Activated CD4-positive, CD25-positive, alpha-beta regulatory T cell treated with anti-CD3 and anti-CD28 coated beads, Interleukin-2, amount 50 U/mL, for 72 hours (primary cell): ENCODE measurements at places on chromosomes 3 and 15.

- DNase-seq: no peak
Measured at GRCh38 chr3:18510947-18511346, 85.8 kb upstream of the SATB1 start.

DNA sequence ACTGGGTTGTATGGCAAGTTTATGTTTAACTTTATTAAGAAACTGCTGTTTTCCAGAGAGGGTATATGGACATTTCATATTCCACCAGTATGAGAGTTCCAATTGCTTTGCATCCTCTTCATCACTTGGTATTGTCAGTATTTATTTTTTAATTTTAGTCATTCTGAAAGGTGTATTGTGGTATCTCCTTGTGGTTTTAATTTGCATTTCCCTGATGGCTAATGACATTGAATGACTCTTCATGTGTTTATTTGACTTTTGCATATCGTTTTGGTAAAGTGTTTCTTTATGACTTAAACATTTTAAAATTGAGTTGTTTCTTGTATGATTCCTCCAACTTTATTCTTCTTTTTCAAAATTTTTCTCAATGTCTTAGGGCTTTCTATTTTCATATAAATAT lies 44.4 kb downstream of the IL1RAP start:
- DNase-seq: no peak

DNA sequence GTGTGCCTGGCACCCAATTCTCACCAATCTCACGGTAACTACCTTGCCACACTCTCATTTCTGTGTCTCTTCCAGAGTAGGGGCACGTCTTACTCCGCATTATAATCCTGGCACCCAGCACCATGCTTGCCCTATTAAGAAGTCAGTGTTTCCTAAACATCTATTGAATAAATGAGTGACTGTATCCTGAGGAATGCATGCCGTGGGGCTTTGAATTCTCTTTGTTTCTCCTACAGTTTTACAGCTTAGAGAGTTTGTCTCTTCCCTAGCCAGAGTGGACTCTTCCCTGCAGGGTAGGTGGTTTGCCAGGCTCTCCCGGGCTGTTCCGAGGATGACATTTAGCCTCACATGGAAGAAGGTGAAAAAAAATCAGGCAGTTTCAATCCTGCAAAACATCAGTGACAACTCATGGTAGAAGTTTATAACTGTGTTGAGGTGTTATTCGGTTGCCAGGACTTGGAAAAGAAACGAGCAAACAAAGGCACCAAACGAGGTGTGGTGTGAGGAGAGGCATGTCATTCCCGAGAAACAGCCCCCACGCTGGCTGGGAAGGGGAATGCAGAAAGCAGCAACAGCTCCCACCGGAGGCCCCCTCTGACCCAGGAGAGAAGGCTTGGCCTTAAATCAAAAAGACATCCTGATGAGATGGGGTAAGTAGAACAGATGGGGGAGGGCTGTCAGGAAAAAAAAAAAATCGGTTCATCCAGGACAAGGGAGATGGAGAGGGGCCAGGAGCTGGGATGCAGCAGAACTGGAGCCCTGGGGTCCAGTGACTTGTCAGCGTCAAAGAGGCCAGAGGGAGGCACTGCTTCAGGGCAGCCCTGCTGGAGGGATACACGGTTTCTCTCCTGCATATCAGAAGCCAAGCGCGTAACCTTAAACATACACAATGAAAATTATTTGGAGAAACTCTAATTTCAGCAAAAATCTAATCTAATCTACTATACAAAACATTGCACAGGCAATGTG lies 168.4 kb upstream of the ARRDC4 start:
- no peak for DNase-seq

- DNase-seq: no peak
Measured at GRCh38 chr15:85704066-85704465, 90.7 kb downstream of the KLHL25 start.

DNA sequence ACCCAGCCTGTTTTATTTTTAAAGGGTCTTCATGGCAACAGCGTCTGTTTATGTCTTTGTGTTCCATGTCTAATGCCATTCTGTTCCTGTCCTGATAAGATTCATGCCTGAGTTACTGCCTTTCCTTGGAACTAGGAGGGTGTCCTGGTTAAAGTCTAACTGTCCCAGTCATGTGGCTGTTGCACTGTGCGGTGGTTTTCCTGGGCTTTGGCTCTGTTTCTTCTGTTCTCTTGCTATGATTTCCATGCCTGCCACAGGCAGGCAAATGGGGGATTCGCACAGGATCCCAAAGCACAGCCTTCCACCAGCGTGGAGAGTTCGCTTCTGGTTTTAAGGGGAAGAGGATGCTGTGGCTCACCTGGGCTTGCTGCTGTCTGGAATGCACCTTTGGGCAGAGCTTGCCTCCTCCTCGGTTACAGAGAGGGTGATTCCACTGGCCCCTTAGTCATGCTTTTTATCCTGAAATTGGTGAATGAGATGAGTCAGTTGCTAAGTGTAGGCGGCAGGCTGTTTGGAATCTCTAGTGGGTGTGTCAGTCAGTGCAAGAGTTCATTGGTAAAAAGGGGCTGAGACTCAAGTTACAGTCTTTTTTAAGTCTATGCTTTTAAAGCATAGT lies 86.8 kb downstream of the CCK start:
- no peak for DNase-seq

DNA sequence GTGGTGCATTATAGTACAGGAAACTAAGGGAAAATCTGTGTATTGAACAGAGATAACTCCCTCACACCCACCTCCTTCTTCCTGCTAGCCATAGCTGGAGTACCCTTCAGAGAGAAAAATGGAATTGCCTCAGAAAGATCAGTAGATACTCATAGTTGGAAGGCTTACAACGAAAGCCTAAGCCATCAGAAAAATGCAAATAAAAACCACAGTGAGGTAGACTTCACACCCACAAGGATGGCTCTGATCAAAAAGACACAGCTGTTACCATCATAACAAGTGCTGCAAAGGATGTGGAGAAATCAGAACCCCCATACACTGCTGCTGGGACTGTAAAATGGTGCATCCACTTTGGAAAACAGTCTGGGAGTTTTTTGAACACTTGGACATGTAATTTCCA lies 7.4 kb upstream of the DLG1 start:
- DNase-seq: no peak

- no peak for DNase-seq
Measured at GRCh38 chr3:67311440-67311839, 313.3 kb downstream of the KBTBD8 start.

GRCh38 chr3:39752019-39752637 lies 57.3 kb upstream of the MYRIP start:
- no peak for DNase-seq

DNA sequence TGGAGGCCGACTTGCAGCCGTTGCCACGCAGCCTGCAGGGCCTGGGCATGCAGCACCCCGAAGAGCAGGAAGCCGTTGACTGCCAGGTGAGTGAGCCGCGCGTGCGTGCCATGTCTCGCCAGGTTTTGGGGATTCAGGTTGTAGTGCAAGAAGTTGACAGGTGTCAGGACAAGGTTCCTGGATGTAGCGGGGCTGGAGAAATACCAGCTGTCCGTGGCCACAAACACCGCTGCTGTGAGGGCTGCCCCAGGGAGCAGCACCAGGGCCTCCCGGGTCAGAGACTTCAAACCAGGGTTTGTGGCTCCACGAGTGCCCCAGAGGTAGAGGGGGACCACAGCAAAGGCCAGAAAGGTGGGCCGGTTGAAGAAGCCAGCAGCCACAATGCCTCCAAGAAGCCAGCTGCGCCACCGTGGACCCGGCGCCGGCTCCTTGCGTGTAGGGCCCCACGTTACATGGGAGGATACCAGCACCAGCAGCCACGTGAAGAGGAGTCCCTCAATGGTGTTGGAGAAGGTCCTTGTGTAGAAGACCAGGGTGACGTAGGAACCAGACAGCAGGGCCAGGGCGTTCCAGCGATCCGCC lies 5.6 kb upstream of the NCBP2 start:
- no peak for DNase-seq

DNA sequence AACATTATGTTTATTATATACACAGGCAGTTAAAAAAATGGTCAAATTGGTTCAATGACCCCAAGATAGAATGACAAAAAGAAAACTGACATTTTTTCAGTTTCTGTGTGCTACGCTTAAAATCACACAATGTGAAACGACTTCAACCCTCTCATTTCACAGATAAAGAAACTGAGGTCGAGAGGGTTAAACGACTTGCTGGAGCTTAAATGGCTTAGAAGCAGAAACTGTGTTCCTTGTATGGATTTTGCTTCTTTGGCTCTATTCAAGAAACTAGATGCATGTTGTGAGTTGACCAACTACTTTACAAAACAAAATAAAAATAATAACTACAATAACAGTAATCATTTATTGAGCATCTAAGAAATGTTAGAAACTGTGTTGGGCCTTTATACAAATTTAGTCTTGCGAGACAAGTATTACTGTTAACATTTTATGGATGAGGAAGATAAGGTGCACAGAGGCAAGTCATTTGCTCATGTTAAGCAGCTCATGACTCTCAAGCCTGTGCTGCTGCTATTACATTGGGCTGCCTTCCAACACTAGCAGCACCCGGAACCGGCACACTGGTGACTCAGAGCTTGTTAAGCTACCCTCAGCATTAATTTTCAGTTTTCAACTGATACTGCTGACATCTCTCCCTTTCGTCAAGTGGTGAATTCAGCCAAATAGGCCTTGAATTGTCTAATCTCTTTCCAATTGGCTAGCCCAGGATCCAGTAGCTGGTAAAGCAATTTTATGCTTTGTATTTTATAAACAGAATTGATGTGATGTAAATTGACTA lies 487.6 kb downstream of the NAALADL2 start:
- DNase-seq: no peak

DNA sequence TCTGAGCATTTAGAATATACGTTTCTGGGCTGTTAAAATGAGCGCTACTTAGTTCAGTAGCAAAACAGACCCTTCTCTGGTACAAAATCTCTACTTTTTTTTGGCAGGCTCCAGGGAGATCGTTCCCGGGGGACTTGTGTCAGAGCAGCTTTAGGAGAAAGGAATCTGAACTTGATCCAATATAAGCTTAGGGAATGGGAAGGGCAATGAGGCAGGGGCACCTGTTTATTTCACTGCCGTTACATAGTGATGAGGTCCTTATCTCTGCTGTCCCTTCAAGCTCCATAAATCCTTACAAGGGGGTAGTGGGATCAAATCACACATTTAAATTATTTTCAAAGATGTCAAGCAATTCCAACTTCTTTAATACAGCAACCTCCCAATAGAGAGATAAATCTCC lies 128.7 kb upstream of the BNIP2 start:
- DNase-seq: no peak

GRCh38 chr3:193981504-193981903 lies 154.4 kb upstream of the HES1 start:
- no peak for DNase-seq

GRCh38 chr15:89556413-89557262 lies 18.6 kb upstream of the TICRR start:
- no peak for DNase-seq

DNA sequence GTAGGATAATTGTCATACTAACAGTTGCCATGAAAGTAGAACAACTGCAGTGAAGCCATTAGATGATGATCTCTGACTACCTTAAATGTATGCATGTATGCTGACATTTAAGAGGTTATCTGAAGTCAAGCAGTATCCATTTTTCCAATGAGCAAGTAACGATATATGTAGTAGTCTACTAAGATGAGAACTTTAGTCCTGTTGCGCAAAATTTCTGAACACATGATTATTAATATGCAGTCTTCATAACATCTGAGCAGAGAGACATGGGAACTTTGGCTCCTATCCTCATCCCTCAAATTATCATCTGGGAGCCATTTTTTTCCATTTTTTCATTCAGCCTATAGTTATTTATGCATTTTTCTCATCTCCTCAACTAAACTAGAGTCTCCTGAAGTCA lies 79.2 kb downstream of the MME start:
- no peak for DNase-seq

DNA sequence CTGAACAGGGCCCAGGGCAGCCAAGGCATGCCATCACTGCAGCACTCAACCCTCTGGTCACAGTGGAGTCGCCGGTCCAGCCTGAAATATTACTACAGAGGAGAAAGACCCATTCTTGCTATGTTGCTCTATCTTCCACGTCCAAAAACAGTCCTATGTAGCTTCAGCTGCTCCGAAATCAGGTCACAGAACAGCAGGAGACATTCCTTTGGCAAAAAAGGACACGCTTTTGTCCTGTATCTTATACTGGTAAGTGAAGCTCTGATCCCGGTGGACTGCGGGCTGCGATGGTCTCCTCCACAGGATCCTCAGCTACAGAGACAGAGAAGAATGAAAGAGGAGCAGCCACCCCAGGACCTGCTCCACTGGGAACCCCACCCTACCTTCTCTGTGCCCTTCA lies 17.6 kb downstream of the ELP6 start:
- no peak for DNase-seq

DNA sequence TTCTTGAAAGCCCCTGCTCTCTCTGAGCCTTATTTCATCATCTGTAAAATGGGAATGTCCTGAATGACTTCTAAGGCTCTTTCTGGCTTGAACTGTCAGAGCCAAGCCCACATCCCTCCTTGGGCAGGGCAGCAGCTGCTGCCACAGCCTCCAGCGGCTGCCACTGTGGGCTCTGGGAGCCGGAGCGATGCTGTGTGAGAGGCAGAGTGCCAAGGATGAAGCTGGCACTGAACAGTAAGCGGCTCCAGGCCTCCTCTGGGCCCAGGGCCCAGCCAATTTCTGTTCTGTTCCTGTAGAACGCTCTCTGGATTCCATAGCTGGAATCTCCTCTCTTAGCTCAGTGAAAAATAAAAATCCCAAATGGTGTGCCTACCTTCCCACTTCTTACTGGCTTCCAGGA lies 4.4 kb downstream of the CPLX3 start:
- no peak for DNase-seq
